Thoracic aorta endothelial cell (primary cell): ENCODE measurements at places on chromosomes 2 and 18. TPM values are rescaled to one million over a fixed set of nuclear protein-coding genes. Genes with fewer than 3 reads are reported as not detected.

MARCHF4 gene
- total RNA-seq = 9.6 and 10.9 TPM in 2 replicates

TRIB2 gene
- total RNA-seq = 15.4 and 20.3 TPM in 2 replicates

RELCH gene
- total RNA-seq = 44.4 and 46.7 TPM in 2 replicates

SPIRE1 gene
- total RNA-seq = 43.9 and 68.8 TPM in 2 replicates

NCKAP5 gene
- total RNA-seq = 0.50 and 1.5 TPM in 2 replicates

TEX44 gene
- total RNA-seq = not detected in 2 replicates

HOXD13 gene
- total RNA-seq = not detected in 2 replicates

IWS1 gene
- 55.4 and 62.4 TPM in 2 replicates for total RNA-seq

ATG9A gene
- total RNA-seq = 39.1 and 67.8 TPM in 2 replicates

PSTPIP2 gene
- total RNA-seq = 4.7 and 12.9 TPM in 2 replicates

CHRND gene
- not detected in 2 replicates for total RNA-seq

CRIM1 gene
- total RNA-seq = 832 and 862 TPM in 2 replicates

AMER3 gene
- total RNA-seq = not detected in 2 replicates

CGREF1 gene
- total RNA-seq = 1.3 and 3.0 TPM in 2 replicates

KYNU gene
- 0.43 TPM in 1 of 2 replicates, not detected in the other for total RNA-seq

FSHR gene
- total RNA-seq = not detected in 2 replicates

DLX1 gene
- total RNA-seq = 0.07 TPM in 1 of 2 replicates, not detected in the other

PAIP2B gene
- 0.53 and 1.2 TPM in 2 replicates for total RNA-seq

SLC4A5 gene
- 0.79 and 0.80 TPM in 2 replicates for total RNA-seq
